NCI-H526 treated with DMSO at 0.1 percent for 48 hours (cell line): ENCODE measurements at places on chromosomes 5 and 9.

- no peak for DNase-seq
These were observed 479.0 kb downstream of the CAAP1 start for GRCh38 chr9:26413611-26414010.

DNA sequence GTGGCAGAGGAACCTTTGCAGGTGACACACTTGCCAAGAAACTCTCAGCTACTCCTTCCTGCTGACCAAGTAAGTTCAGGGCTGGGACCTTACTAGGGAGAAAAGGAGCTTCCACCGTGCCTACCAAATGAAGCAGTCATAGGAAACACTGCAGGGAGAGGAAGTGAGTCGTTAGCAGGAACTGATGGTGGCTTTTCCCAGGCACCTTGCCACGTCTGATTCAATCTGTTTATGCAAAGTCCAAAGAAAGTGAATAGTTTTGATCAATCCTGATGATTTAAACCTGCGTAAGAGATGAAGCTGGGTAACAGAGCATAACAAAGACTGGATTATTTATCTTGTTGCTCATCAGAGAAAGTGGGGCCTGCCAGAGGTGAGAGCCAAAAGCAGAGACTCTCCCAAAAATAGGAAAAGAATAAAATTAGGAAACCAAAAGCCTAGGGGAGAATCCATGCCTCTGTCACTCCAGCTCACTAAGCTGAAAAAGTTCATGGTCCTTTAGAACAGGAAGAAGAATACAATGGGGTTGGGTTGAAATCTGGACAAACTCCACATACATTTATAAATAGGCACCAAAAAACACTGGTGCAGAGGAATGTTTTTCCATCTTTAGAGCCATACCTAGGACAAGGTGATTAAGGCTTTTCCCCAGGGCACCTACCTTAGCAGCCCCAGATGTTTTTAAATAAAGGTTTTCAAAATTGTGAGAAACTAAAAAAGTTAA, 9.3 kb upstream of the PFDN1 start:
- DNase-seq: no peak

DNA sequence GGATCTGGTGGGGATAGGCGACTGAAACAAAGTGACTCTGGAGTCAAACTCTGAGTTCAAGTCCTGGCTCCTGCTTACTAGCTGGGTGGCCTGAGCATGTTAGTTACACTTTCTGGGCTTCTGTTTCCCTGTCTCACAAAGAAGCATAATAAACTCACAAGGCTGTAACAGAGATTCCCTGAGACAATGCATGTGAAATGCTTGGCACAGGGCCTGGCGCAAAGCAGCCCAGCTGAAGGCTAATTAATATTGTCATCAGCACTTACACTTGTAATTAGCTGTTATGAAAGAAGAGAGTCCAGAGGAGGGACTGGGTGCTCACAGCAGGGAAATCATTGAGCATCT, 64.1 kb upstream of the SPOCK1 start:
- DNase-seq: no peak

DNA sequence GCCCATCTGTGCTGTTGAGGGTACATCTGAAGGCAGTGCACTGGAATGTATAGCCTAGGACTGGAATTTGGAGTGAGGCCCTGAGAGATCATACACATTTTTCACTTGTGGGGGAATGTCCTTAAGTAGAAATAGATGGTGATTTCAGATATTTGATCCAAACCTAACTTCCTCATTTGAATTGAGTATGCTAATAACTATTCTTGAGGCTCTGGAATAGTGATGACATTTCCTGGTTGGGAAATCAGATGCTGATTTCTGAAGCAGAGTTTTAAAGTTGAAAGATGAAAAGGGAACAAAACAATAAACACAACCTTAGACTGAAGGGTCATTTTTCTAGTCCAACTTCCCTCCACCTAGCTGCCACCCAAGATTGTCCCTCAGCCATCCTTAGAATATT, 163.0 kb upstream of the CCDC152 start:
- DNase-seq: no peak

DNA sequence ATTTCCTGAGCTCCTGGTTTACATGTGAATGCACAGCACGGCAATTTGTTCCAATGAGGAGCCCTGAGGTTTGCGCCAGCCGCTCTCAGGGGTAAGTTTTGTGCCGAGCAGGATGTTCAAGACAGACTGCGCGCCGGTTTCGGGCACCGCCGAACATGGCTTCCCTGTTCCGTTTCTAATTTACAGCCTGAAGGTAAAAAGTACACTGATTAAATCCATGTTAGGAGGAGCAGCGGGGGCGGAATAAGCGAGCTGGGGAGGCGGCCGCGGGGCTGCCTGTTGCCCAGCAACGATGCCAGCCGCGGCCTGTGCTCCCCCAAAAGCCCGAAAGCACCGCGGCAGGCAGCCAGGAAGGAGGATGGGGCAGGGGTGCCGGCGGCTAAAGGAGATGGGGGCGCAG, 6.4 kb downstream of the SOWAHA start:
- DNase-seq: no peak

- no peak for DNase-seq
These were observed 7.9 kb upstream of the NR4A3 start for GRCh38 chr9:99813739-99814138.

GRCh38 chr5:76641514-76642120, 18.4 kb upstream of the F2RL2 start:
- no peak for DNase-seq

GRCh38 chr5:8984386-8984785, 561.5 kb downstream of the SEMA5A start:
- DNase-seq: no peak

GRCh38 chr9:122004589-122004988, 88.5 kb downstream of the TTLL11 start:
- no peak for DNase-seq

- no peak for DNase-seq
These were observed 218.5 kb downstream of the C9orf50 start for GRCh38 chr9:129402371-129402739.

GRCh38 chr9:83622433-83622938, 457 bp upstream of the IDNK start:
- DNase-seq: no peak

GRCh38 chr9:4805191-4805918, 12.6 kb downstream of the RCL1 start:
- DNase-seq: no peak

GRCh38 chr5:35926389-35927051, 11.9 kb downstream of the CAPSL start:
- peak; percentile 39 for DNase-seq

DNA sequence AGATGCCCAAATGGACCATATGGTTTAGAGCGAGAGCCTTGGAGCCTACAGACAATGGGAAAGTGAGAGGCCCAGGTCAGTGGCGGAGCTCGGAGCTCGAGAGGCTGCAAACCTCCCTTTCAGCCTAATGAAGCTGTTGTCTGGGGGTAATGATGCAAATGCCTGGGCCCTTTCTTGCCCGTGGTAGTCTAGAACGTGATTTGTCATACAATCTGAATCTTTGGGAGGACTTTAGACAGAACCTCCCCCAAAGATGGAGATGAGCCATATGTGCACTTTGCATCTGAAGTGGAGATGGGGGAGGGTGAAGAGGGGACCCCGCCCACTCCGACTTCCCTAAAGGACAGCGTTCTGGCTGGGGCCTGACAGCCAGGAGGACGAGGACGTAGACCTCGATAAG, 10.3 kb upstream of the NEUROG1 start:
- no peak for DNase-seq

GRCh38 chr9:14344941-14345353, 31.0 kb upstream of the NFIB start:
- DNase-seq: no peak

- no peak for DNase-seq
These were observed 94.2 kb upstream of the ANKH start for GRCh38 chr5:14965815-14966214.

DNA sequence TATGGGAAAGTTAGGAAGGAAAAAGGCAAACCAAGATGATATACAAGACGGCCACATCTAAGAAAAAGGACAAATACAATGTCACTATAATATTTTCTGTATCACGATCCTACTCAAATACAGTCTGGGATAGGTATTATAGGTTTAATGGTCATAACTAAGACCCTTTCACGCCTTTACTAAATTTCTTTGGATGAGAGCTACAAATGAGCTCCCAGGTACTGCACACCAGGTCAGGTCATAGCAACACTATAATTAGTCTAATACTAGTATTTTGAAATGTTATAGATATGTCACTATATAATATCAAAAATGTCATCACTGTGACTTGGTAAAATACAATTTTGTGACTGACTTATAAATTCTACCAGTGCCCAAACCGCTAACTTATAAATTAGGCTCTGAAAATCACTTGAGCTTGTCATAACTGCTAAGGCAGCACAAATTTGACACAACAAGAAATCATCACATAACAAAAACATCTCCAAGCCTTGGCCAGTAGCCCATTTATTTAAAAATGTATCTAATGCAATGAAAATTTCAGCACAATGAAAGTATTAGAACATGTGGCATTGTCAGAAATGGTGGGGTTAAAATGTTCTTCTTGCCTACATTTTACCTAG, 6.9 kb downstream of the SELENOP start:
- no peak for DNase-seq

GRCh38 chr9:135273008-135273407, 185.5 kb downstream of the OLFM1 start:
- no peak for DNase-seq

DNA sequence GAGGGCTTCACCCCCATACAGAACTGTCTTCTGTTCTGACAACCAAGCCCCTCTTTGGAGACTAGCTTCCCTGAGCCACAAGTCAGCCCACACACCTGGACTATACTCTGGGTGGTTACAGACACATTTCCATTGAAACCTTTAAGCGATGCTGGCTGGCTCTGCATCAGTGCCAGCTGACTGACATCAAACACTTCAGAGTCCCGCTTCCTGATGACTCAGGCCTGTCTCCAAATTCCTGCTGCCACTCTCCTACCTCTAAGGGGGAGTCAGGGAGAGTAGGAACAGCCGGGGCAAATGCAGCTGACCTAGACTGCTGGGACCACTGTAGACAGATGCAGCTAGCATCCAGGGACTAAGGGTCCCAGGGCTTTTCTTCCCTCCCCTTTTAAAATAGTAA, 59.4 kb downstream of the SIL1 start:
- no peak for DNase-seq

DNA sequence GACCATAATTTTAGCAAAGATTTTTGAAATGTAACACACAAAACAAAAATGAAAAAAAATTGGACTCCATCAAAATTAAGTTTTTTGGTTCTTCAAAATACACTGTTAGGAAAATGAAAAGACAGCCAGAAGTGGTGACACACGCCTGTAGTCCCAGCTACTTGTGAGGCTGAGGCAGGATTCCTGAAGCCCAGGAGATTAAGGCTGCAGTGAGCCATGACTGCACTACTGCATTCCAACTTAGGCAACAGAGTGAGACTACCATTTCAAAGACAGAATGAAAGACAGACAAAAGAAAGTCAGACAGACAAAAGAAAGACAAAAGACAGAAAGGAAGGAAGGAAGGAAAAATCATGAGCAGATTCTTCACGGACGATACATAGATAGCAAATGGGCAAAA, 7.5 kb downstream of the DIAPH1 start:
- no peak for DNase-seq

GRCh38 chr9:119020730-119021333, 348.4 kb downstream of the BRINP1 start:
- DNase-seq: no peak

- DNase-seq: no peak
These were observed 128.0 kb downstream of the RFX3 start for GRCh38 chr9:3397766-3398165.

- no peak for DNase-seq
These were observed 290.8 kb downstream of the TRPM3 start for GRCh38 chr9:70830618-70831017.

- DNase-seq: no peak
These were observed 156.5 kb downstream of the ASTN2 start for GRCh38 chr9:117258184-117258866.

GRCh38 chr9:10172476-10172875, 440.3 kb downstream of the PTPRD start:
- no peak for DNase-seq

DNA sequence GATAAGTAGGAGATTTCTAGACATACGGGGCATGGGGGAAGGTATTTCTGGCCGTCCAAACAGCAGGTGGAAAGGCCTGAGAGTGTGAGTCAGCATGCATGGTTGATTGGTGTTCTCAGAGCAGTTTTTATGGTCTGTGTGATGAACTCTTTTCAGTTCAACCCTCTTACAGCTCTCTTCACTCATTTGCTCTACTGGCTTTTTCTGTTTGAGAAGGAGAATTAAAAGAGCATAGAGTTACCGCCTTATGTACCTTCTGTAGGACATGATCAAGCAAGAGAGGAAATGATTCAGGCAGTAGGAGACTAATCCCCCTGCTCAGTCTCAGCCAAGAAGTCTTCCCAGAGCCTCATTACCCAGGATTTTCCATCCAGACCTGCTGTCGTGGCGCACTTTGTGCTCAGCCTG, 92.4 kb downstream of the PRDM6 start:
- DNase-seq: no peak

DNA sequence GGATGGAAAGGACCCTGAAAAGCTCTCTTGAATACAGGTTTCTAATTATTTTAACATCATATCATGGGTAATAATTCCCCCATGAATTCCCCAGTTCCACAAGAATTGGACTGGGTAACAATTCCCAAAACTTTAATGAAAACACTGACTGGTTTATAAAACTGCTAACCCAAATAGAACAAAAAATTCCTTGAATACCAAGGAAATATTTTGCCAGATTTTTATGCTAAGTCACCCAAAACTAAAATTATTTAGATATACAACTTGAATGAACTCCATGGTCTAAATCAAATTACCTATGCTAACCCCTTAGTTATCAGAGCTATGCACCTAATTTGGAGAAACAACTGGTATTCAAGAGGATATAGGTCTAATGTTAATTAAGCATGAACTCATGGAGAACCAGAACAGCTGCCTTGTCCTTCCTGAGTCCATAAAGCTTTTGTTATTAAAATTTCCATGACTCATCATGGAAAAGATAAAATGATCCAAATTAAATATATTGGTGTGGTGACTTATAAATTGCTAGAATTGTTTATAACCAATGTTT, 164.9 kb upstream of the TUT7 start:
- no peak for DNase-seq

- no peak for DNase-seq
These were observed 16.2 kb downstream of the LHX6 start for GRCh38 chr9:122212473-122213004.

DNA sequence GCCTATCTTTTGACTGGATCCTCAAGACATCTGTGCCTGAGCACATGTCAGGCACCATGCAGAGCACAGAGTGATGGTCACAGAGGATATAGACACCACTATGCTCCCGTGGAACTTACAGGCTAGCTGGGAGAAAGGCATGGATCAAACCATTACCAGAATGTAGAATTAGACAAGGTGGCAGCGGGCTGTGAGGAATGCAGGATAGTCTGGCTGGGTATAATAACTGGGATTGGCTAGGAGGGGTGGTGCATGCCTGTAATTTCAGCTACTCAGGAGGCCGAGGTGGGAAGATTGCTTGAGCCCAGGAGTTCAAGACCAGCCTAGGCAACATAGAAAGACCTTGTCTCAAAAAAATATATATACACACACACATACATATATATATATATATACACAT, 50.3 kb downstream of the ASS1 start:
- no peak for DNase-seq

GRCh38 chr9:71121275-71122021, at the start of gene TRPM3:
TRPM3 (minus strand) TSS chr9:71121621; CDS start chr9:71121354, 267 bp downstream.
- no peak for DNase-seq

GRCh38 chr9:95478335-95478734, 38.4 kb downstream of the PTCH1 start:
- no peak for DNase-seq

GRCh38 chr9:137441289-137441934, at the start of gene ENTPD8:
ENTPD8 (minus strand) TSS chr9:137441357; CDS start chr9:137438285, 3,072 bp downstream.
- DNase-seq: peak; percentile 46

- no peak for DNase-seq
These were observed 206.9 kb downstream of the CRB2 start for GRCh38 chr9:123562844-123563346.
